ENCODE measurements at places on chromosomes 2 and 18.
A peak's percentile ranks its signal among the peaks of the same experiment; 100 is the strongest.

DNA sequence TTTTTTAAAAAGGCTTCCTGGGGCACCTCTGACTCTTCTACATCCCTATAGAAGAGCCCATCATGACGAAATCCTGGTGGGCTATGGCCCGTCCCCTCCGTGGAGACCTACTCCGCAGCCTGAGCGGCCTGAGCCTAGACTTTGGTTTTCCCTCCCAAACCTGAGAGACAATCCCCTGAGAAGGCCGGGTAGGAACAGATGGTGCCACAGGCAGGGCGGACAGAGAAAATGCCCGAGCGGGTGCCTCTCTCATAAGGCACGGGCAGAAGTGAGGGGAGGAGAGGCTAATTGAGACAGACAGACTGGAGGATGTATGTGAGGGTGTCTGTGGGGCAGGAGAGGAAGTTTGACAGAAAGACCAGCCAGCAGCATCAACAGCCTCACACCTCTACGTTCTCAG, 20.2 kb upstream of the SFXN5 start:
- peak; percentile 24 for DNase-seq

DNA sequence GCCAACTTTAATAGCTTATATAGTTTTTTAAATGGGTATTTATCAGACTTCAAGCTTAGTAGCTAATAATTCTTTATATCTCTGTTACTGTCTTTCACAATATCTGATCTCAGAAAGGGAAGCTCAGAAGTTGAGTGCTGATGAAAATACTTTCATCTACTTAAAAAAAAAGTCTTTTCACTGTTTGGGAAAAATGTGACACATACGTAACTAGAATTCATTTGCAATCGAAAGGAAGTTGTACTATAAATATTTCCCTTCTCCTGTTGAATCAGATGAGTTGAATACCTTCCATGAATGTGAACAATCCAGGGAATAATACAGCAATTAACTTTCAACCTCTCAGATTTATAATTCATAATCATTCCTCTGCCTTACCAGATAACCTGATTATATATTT, 811 bp upstream of the SCG2 start:
- no peak for DNase-seq

- DNase-seq: no peak
Measured at GRCh38 chr2:27973592-27973991, 83.1 kb downstream of the BABAM2 start.

DNA sequence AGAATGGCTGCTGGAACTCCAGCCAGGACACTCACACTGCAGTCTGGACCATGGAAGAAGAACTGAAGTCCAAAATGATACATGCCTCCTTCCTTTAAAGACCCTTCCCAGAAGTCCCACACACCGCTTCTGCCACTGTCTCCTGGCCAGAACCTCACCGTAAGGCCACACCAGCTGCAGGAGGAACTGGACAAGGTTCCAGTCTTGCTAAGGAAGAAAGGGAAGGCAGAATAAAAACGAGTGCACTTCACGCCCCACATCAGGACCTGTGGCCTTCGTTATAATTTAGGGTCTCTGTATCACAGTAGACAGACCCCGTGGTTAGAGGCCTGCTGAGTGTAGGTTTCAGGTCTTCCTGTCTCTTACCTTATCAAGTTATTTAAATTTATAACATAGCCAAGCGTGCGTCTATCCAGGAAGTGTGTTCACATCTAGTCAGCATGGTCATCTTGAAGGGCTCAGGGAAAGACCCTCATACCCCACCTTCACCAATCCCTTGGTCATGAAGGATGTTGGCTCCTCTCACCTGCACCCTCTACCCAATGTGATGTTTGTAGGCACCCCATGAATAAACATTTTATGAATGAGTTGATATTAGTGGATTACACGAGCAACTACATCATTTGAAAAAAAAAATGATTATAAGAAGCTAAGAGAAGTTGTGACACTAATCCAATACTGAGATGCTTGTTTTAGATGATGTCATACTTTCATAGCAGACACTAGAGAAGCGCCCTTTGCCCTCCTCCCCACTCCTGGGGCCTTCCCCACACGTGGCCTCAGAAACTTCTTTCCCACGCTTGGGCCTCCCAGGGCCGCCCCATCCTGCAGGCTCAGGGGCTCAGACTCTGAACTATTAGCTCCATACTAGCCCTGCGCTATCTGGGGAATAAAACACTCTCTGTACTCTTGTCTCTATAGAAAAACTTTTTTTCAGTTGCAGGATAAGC, 157.6 kb downstream of the FAM210A start:
- no peak for DNase-seq
